ENCODE measurements at places on chromosomes 5 and 9.

- no peak for DNase-seq
Measured at GRCh38 chr5:170287532-170287931, 10.0 kb downstream of the LCP2 start.

DNA sequence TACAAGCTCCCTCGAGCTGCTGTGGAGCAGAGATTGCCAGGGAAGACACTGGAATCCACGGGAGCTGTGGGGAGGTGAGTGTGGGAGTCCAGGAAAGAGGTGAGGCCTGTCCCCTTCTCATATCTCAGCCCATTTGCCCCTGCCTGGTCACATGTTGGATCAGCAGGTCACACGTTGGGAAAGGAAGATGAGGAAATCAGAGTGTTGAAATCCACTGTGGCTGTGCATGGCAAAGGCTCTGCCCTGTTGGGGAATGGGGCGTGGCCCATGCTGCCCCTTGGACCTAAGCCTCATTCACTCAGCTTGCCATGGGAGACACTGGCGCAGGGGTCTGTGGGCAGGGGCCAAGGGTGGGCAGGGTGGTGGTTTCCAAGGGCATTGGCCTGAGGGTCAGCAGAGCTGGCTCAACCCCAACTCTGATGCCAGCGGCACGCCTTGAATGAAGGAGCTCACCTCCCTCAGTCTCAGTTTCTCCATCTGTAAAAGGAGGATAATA is 85.4 kb upstream of the CPEB4 start:
- DNase-seq: no peak

DNA sequence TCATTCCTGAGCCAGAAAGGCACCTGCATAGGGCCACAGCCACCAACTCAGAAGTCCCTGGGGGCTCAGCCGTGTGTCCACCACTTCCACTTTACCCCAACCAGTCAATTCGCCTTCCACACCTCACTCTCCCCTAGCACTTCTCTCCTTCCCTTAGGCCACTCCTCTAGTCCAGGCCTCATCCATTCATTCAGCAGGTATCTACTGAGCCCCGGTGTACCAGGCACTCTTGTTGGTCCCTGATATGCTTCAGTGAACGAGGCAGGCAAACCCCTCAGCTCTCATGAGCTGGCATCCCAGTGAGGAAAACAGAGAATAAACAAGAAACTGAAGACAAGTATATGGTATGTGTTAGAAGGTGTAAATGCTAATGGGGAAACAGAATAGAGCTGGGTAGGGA is 28.7 kb downstream of the NDUFA8 start:
- no peak for DNase-seq

GRCh38 chr5:143030349-143030748 is 260.2 kb downstream of the ARHGAP26 start:
- DNase-seq: no peak

DNA sequence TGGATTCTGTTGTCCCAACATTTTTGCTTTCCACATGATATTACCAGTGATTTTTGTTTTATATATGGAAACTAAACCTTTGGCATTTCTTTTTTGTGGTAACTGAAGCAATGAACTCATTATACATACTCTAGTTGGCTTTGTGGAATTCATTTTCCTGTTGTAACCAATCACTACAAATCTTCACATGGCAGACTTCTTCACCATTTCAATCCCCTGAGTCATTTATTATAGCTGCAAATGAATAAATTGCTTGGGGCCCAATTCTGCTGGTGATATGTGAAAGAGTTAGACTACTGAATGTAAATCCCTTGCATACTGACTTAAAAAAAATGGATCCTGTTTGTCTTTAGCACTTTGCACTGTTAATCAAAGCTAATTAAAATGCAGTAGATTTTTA is 1709.6 kb upstream of the WWC1 start:
- peak; percentile 93 for DNase-seq

GRCh38 chr9:32422237-32422806 is 37.9 kb downstream of the ACO1 start:
- DNase-seq: no peak

DNA sequence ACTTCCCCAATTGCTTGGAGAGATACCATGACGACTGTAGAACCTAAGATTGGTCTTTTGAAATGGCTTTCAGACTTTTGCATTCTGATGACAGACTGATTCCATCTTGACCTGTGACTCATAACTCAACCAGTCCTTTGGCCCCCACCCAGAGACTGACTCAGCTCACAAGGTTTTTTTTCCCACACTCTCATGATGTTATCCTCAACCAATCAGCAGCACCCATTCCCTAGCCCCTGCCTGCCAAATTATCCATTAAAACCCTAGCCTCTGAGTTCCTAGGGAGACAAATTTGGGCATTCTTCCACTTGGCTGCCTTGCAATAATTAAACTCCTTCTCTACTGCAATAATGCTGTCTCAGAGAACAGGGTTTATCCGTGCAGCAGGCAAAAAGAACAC is 1263.3 kb upstream of the CDH9 start:
- DNase-seq: peak; percentile 91

DNA sequence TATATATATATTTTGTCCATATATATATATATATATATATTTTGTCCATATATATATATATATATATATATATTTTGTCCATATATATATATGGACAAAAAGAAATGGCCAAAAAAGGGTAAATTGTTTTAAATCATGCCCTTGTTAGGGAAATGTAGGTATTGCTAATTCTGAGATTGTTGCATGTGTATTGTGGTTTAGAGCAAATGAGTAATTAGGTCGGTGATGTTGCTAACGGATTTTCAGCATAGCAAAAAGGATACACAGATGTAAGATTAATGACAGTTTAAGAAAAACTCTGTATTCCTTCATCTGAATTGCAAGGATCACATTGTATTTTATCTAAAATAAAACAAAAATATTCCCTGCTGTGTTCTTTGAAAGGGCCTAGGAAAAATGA is 40.2 kb downstream of the OSTF1 start:
- no peak for DNase-seq

GRCh38 chr9:20511686-20512085 is 110.6 kb downstream of the MLLT3 start:
- DNase-seq: no peak

- DNase-seq: peak; percentile 51
Measured at GRCh38 chr5:179793468-179794139, at the start of gene LTC4S. Gene LTC4S (plus strand): TSS chr5:179793986. CDS start chr5:179794081, 95 bp downstream.

DNA sequence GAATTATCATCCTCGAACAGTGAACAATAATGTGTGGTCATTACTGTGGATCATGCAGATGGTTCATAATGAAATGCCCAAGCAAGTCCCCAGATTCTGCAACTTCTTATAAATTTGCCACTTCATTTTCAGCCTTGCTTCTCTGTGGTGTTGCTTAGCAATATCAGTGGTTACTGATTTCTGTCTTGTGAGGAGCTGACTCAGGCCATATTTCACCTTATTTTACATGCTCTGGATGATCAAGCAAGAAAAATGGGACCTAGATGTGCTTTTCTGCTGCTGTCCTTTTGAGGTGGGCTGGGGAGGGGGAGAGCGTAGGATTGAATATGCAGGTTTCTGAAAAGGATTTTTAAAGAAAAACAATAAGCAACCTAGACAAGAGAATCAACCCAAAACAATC is 188.3 kb downstream of the SLC24A2 start:
- no peak for DNase-seq

DNA sequence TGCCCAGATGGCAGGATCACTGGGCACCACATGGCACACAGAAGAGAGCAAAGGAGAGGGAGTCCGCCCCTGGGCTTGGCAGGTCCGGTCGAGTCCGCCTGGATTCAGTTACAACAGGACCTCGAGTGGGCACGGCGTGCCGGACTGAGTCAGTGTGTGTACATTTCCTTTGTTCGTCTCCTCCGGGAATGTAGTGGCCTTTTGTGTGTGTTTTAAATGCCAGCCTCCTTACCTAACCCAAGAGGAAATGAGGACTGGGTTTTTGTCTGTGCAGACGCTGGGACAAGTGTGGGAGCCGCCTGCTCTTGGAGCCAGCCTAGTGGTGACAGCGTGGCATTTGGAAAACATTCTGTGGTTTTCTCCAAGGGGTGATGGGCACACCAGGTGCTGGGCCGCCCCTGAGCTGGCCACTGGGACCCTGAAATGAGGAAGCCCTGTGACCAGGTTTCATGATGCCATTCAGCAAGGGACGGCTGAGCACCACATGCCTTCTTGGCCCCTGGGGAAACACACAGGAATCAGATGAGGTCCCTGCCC is 9.6 kb downstream of the NEK6 start:
- DNase-seq: peak; percentile 61

GRCh38 chr5:18990852-18991251 is 997.1 kb downstream of the CDH18 start:
- no peak for DNase-seq

DNA sequence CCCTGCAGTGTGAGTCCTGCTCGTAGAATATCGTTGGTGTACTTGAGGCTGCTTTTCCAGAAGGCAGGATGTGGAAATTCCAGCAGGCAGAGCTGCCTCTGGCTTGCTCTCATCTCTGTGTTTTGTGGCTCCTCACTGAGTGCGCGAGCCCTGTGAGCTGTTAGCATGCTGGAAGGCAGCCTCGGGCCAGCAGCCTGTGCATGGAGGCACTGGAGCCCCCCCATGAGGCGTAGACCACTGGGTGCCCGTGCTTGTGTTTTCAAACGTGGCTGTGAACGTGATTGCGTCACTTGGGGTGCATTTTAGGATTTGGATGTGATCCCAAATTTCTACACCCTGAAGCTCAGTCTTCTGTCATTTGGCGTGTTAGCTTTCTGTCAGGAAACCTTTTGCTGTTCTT is 3.2 kb downstream of the WDR5 start:
- peak; percentile 43 for DNase-seq

- DNase-seq: no peak
Measured at GRCh38 chr5:31703757-31704156, 64.8 kb downstream of the PDZD2 start.

DNA sequence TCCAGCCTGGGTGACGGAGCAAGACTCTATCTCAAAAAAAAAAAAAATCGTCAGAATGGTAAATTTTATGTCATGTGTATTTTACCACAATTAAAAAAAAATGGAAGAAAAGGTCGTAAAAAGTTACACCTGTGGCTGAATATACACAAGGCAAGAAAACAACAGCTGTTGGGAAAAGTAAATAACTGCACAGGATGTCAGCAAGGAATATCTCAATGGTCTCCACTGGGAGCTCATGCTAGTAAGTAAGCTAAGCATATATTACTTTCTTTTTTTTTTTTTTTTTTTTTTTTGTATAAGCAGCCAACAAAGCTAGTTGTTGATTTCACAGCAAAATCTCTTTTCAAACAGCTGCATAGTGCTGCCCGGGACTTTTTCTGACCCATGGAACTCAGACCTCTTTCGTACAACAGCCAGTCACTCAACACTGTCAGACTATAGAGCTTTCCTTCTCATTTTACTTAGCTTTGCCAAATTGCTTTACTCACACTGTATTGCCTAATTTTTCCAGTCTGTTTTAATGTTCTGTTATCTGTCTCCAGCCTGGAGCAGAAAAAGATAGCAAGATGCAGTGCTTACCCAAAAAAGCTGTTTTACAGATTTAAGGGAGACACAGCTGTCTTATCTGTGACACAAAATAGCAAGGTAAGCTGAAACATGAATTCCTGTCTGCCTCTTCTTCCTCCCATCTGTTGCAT is 175.9 kb downstream of the ENC1 start:
- no peak for DNase-seq

DNA sequence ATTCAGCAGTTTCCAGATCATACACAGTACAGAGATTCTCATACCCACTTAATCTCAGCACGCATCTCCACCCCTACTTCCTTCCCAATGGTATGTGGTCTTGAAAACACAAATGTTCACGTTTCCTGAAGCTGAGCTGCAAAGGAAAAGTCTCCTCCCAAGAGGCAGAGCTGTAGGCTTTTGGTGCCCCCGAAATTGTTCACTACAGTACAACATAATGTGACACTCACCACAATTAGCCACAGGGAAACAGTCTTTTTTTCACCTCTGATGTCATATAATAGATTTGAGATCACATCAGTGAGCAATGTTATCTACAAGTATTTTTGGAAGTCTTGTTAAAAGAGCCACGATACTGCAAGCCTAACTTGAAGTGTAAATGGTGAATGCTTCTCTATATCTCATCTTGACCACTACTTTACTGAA is 40.2 kb downstream of the NFIB start:
- no peak for DNase-seq

DNA sequence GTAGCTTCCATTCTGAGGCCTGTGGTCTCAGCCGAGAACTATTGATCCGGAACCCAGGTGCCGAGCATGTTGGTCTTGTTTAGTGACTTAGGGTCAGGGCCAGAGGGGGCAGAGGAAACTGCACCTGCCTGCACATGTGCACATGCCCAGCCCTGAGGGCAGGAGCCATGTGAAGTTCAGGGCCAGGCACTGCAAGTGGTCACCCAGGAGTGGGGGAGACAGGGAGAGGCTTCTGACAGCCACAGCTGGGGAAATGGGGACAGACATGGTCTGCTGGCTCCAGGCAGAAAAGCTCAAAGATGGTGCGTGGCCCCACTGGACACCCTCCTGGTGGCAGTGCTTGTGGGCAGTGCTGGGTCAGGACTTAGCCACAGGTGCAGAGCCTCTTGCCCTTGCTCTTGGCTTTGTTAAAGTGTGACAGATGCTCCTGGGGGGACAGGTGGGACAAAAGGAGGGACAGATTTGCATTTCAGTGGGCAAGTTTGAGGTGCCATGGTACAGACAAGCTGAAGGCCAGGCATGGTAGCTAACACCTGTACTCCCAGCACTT is 134.4 kb downstream of the CACNA1B start:
- DNase-seq: no peak

DNA sequence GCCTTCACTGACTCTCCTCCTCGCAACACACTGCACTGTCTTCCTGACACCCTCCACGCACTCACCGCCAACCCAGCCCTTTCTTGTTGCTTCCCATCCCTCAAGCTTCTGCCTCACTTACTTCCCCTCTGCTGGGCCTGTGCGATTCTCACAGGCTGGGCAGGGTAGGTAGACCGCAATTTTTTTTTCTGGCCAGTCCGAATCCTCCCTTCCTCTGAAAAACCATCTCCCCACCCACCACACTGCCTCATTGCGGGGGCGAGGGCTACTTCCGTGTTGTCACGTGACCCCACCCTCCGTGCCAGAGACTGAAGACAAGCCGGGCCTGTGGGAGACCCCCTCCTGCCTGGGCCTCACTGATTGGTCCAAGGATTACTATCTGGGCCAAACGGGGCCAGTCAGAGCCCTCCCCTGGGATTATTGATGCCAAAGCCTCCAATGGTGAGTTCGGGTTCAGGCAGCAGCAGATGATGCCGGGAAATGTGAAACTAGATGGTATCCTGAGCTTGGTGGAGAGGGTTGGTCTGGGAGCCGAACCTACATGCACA is 73.1 kb downstream of the STK10 start:
- no peak for DNase-seq

GRCh38 chr5:176671890-176672747 is 24.8 kb downstream of the TSPAN17 start:
- DNase-seq: no peak

- peak; percentile 51 for DNase-seq
Measured at GRCh38 chr9:13351778-13352386, 72.4 kb upstream of the MPDZ start.

- DNase-seq: no peak
Measured at GRCh38 chr9:125991886-125992529, 244.8 kb downstream of the PBX3 start.

- peak; percentile 84 for DNase-seq
Measured at GRCh38 chr5:14809369-14810155, 62.0 kb downstream of the ANKH start.

GRCh38 chr5:176727983-176728675 is 80.8 kb downstream of the TSPAN17 start:
- DNase-seq: no peak

- DNase-seq: no peak
Measured at GRCh38 chr5:93088592-93089389, 492.2 kb downstream of the NR2F1-AS1 start.

- DNase-seq: no peak
Measured at GRCh38 chr5:155485386-155485785, 471.8 kb downstream of the KIF4B start.

GRCh38 chr9:113999256-114000062 is 78.6 kb downstream of the AMBP start:
- no peak for DNase-seq
